ENCODE measurements at places on chromosomes 5 and 9.

- DNase-seq = no peak
Measured at GRCh38 chr5:58410441-58410840, 49.4 kb downstream of the PLK2 start.

DNA sequence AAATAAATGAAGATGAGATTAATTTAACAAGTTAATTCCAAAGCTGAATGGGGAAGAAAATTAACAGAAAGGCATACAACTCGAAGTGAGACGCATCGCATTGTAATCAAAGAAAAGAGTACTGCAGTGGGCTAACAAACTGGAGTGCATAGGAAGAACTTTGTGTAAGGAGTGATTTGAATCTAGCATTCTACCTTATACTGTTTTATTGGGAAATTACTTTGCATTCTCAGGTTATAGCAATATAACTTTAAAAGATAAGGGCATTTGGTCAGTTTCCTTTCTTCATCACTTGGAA lies 124.5 kb upstream of the TLE4 start:
- DNase-seq = no peak

DNA sequence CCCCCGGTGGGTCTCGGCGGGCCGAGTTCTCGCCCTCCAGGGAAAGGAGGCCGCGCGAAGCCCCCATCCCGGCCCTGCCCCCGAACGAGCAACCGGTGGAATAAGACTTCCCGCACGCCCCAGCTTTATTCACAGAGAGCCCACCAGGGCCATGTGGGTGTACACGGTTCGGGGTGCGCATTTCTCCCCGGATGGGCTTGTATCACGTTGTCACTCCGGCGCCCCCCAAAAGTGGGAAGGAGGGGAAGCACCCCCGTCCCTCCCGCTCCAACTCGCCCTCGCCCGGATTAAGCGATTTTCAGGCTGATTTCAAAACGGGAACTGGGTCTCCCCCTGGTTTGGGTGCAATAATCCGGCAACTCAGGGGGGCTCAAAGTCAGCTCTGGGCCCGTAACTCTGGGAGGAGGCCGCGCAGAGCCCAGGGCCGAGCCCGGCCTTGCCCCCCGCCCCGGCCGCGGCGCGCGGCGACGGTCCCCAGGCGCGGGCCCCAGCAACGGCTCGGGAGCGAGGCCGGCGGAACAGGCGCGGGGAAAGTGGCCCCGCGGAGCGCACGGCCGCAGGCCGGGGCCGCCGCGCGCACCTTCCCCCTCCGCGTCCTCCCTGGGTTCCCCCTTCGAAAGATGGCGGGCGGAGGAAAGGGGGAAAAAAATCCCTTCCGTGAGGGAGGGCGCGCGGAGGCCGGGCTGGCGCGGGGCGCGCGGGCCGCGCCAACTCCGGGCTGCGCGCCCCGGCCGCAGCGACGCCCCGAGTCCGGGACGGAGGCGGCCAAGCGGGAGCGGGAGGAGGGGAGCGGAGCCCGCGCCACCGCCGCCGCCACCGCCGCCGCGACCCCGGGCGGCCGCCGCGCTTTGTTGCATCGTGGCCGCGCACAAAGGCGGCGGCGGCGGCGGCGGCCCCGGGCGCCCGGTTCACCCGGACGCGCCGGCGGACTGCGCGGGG lies 644 bp downstream of the BRD3 start:
- no peak for DNase-seq

- no peak for DNase-seq
Measured at GRCh38 chr5:169875091-169875728, 105.1 kb downstream of the INSYN2B start.

DNA sequence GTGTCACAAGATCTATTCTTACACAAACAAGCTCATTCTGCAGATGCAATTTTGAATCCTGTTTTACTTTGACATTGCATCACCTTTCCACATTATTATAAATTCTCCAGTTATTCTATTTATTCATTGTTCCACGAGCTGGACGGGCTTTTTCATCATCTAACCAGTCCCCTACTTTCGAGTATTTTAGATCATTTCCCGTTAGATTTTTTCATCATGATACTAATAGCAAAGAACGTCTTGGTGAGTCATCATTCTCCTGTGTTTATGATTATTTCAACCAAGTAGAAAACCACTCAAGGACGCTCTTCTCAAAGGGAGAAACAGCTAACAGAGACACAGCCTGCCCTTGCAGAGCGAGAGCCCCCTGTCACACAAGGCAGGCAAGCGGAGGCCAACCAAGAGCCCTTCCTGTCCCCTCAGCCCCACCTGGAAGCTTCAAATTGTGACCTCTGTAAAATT lies 15.1 kb downstream of the BBLN start:
- DNase-seq = no peak

DNA sequence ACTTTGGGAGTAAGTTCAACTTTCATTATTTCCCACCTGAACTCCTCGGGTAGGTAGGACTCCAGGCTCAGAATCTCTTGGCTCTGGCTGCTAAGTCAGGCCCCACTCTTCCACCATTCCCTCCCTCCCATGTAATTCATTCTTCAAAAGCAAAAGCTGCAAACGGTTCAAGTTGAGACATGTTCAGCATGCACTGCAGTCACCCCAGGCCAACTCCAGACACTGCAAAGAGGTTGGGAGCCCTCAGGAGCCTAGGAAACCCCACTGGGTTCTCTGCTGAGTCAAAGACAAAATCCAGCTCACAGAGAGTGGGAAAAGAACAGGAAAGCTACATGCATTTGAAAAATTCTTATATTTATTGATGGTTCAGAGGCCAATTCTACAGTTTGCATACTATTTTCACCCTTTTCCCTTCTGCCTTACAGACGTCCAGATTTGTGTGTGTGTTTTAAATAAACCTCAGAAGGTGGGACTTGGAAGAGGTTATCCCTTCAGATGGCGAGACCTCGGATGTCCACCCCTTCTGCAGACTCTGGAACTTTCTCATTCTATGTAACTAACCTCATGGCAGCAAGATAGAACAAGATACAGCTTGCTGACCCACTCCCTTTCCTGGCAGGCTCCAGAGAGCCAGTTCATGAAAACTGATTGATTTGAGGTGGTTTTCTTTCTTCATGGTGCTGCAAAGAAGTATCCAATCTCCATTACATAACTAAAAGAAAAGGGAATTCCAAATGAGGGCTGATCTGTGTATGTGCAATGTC lies 65.7 kb upstream of the EQTN start:
- DNase-seq = no peak

DNA sequence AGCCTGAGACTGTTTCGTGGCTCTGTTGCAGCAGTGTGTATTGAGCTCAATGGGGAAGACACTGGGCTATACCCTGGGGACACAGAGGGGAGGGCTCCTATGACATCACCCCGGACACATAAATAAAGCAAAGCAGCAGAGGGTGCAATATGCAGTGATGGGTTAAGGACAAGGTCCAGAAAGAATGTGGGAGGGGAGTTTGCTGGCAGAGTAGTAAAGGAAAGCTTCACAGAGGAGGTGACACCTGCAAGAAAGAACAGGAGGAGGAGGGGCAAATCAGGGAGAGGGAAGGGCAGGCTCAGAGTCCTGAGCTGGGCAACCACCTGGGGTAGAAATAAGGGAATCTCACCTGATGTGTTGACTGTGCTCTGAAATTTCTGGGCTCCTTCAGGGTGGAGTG lies 35.3 kb upstream of the CDKN2AIPNL start:
- no peak for DNase-seq

DNA sequence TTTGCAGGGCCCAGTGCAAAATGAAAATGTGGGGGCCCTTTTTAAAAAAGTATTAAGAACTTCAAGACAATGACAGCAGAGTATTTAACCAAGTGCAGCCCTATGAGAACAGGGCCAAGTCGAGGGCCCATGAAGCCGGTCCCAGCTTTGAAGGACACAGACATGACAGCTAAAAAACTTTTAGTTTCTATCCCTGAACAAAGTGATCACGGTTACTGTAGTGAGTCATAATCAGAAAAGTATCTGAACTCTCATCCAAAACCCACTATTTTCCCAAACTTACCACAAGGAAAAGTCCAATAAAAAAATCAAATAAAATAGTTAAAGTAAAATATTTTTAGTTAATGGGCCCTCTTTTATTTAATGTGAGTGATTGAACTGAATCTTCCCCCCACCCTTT lies 126.0 kb downstream of the MEF2C start:
- no peak for DNase-seq

GRCh38 chr5:56337715-56338319 lies 104.7 kb upstream of the ANKRD55 start:
- DNase-seq = no peak

GRCh38 chr9:88645879-88646199 lies 110.9 kb downstream of the NXNL2 start:
- DNase-seq = no peak

GRCh38 chr5:144864118-144864517 lies 693.4 kb downstream of the KCTD16 start:
- DNase-seq = no peak

DNA sequence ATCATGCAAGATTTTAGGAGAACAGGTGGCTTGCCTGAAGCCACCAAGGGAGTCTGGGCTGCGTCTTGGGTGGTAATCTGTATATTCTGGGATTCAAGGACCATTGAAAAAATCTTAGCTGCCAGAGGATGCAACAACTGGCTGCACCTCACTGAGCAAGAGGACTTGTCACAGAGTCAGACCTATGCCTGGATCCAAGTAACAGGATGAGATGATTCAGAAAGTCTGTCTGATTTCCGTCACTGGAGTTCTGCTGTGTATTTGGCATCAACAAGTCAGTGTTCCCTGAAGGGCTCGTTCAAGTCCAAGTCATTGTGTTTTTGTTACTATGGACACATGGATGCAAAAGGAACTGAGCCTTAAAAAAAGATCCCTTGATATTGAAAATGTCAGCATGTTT lies 37.8 kb upstream of the CARTPT start:
- no peak for DNase-seq

DNA sequence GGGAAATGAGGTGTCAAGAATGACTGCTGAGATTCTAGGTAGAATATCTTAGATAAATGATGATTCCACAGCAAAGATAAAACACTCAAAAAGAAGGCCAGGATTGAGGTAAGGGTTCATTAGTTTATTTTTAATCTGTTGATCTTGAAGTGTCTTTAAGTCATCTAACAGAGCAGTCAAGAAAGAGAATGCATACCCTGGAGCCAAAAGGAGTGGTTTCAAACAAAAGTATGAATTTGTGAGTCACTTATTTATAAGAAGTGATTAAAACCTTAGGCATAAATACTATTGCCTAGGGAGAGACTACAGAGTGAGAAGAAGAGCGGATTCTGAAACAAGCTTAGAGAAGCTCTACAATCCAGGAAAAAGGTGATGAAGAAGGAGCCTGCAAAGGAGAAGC lies 541.0 kb downstream of the DTWD2 start:
- DNase-seq = no peak

DNA sequence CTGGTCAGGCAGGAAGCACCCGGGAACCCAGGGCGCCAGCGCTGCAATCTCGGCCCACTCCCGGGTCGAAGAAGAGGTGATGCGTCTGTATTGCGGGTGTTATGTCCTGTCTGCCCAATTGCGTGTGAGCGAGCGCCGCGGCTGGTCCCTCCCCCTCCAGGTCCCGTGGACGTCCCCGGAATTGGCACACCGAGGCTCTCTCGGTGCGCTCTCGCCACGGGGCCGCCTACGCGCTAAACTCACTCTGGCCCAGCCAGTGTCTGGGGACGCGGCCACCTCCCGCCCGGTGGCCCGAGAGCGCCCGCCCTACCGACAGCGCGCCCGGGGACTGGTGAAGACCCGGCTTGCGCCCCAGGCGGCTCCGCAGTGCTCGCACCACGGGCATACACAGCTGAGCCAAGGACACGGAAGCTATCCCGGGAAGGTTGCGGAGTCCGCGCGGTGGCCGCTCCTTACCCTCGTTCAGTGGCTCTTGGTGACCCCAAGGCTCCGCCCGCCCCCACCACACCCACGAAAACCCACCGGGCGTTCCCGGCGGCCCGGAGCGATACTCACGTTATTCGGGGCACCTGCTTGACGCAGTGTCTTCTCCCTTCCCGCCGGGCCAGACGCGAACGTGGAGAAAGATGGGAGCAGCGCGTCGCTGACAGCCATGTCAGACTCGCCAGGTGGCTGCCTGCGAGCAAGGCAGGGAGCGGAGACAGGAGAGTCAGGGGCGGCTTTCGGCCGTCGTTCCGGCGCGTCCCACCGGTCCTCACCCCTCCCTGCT lies 1.0 kb downstream of the KLF4 start:
- DNase-seq = no peak

DNA sequence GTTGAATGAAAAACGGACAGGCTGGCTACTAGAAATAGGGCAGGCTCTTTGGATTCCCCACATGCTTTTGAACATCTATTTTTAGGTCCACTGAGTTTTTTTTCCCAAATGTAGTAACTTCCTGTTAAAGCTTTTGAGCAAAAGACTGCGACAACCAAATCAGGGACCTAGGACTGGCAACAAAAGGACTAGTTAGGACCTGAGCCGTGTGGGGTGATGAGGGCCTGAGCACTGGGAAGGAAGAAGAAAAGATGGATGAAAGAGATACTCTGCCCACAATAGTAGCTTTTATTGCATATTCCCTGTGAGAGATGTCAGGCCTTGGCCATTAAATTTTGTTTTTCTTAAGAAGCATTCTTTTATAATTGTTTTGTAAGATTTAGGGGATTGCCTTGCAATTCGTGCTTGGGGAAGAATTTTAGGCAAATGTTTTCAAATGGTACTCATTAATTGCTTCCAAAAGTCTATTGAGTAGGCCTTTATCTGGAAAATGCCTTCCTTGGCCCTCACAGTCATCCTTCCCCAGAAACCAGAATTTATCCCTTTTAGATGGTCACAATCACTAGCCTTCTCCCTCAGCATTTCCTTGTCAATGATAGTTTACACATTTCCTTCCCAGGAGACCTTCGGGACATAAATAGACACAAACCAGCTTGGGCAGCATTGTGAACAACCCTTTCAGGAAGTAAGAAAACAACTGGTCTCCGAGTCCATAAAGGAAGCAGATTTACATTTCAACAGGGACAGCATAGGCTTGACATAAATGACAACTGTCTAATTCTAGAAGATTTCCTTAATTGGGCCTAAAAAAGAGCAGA lies 166.5 kb downstream of the RMI1 start:
- no peak for DNase-seq

DNA sequence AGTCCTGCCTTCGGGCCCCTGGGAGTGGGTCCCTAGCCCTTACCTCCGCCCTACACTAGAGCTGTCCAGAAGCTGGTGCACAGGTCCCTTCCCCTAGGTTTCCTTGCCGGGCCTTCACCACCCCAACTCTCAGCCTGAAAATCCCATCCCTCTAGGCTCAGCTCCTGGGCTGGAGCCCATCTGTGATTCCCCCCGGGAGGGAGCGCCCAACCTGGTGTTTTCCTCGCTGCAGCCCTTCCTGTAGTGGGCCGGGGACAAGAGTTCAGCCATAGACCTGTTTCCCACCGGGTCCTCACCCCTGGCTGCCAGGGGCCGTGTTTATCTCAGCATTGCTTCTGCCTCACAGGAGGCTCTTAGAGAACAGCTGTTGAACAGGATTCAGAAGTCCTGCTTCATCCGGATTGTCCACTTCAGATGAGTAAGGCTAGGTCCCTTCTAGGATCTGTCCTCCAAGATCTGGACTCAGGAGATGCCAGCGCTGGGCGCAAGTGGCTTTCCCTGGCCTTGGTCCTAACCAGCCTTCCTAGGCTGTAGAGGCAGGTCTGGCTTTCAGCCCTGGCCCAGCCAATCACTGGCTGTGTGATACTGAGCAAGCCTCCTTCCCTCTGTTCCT lies 965 bp downstream of the GLIPR2 start:
- no peak for DNase-seq

GRCh38 chr9:133897675-133898074 lies 94.4 kb downstream of the VAV2 start:
- DNase-seq = no peak

- DNase-seq = no peak
Measured at GRCh38 chr5:111447099-111447498, 65.2 kb downstream of the STARD4 start.

GRCh38 chr5:148949841-148950470 lies 112.9 kb downstream of the SH3TC2 start:
- no peak for DNase-seq
